ENCODE measurements at places on chromosomes 2 and 18.

DNA sequence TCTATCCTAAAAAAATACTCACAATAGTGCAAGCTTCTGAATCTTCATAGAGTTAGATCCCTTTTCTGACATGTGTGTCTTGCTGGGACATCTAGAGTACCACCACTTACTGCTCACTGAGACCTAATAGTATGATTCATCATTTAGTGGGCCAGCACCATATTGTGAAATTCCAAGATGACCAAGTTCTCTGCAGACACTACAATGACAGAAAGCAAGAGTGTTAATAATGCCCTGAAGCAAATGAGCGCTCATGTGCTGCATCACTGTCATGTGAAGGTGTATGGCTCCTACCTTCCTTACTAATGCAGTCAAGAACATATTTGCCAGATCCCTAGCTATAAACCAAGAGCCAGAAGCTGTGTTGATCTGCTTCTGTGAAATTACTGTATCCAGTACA is 606.2 kb upstream of the NXPH2 start:
- no peak for DNase-seq

DNA sequence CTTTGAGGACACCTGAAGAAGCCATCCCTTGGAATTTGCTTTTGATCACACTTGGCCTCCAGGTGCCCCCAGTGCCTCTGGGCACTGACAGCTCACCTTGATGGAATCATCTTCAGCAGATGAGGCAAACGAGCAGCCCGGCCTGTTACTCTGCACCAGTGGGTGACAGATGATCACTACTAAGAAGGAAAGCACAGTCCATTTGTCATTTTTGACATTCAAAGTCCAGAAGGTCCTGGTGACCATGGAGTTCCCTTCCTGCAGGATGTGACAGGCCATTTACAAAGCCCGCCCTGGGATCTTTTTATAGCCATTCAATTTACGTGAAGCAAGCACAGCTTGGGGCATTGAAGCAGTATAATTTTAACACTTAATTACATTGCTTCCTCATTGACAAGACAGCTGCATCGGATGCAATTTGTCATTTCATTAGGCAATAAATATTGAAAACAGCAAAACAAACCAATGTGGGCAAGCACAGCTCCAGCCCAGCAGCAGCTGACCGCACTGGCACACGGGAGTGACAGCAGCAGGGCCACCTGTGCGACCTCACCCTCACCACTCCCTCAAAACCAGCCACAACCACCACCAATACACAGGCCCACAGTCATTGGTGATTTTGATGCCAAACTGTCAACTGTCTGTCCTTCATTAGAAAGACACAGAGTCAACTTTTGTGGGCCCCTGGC is 76.0 kb upstream of the SLC66A3 start:
- no peak for DNase-seq

- DNase-seq: no peak
Observed at GRCh38 chr2:64244037-64244416, 99.8 kb upstream of the PELI1 start.

DNA sequence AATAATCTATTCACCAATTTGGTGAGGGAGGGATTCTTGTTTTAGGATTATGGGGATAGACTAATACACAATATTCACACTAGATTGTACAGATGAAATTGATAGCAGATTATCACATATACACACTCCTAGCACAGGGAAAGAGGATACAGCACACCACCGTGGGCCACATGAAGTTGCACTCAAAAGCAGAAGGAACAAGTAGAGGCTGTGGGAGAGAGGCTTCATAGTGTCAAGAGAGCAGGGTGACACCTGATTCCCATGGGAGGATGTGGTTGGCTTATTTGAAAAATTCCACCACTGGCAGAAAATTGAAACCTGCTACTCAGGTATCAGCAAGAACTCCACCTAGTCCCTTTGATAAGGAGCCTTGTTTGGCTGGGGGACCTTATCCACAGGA is 395.6 kb downstream of the SPAG16 start:
- DNase-seq: no peak

DNA sequence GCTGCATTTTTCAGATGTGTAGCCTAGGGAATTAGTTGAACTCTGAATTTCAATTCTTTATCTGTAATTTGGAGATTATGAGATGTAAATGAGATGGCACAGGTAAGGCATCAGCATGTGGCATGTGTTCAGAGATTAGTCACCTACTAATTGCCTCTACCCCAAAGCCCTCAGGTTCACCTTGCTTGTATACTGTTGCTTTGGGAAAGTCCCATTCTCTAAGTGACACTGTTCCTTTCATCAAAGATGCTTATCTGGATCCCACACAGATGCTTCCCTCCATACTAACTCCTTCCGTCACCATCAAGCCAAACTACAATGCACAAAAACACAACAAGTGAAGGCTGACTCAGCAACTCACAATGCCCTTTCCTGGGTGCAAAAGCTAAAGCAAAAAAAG is 143.7 kb downstream of the LRATD1 start:
- DNase-seq: no peak

- no peak for DNase-seq
Observed at GRCh38 chr18:63775166-63775730, at the start of gene SERPINB7. SERPINB7 (plus strand) TSS chr18:63775418; CDS start chr18:63782373, 6,955 bp downstream.

DNA sequence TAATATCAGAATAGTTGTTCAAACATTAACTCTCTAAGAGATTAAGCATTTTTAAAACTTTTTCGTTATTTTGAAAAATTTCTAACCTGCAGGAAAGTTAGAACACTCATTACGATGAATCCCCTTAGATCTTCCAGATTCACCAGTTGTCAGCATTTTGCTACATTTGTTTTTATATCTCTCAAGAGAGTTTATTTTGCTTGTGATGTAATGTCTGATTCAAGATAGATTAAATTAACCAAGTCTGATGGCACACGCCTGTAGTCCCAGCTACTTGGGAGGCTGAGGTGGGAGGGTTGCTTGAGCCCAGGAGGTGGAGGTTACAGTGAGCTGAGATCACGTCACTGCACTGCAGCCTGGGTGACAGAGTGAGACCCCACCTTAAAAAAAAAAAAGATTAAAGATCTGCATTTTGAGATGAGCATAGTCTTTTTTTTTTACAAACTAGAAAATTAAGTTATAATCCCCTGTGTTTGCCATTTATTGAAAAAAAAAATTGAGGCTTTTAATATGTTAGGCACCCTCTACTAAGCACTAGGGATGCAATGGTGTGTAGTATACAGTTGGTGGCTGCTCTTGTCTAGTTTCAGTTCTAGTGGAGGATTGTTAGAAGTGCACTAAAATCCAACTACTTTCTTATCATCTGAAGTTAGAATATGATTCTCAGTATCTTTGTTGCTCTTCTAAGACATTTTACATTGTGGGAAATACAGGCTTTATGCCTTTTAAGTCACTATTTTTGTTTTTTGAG is 20.9 kb downstream of the RAB10 start:
- DNase-seq: no peak
